ENCODE measurements at places on chromosomes 2 and 18.

DNA sequence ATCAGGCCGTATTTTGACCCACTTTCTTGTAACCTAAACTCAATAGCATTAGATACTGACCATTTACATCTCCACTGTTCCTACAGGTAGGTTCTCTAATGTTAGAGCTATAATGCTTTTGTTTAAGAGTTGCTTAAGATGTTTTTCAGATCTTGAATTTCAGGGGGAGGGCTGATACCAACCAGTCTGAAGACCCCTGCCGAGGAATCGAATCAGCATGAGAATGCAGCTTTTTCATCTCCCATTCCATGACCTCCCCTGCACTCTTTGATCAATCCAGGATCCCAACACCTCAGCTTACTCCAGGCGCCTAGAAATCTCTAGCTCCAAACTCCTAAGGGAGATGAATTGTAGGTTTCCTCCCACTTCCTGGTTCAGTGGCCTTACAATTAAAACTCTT is 120.5 kb upstream of the MC4R start:
- no peak for DNase-seq

- no peak for DNase-seq
Measured at GRCh38 chr2:191679818-191680600, 2.1 kb downstream of the NABP1 start.

DNA sequence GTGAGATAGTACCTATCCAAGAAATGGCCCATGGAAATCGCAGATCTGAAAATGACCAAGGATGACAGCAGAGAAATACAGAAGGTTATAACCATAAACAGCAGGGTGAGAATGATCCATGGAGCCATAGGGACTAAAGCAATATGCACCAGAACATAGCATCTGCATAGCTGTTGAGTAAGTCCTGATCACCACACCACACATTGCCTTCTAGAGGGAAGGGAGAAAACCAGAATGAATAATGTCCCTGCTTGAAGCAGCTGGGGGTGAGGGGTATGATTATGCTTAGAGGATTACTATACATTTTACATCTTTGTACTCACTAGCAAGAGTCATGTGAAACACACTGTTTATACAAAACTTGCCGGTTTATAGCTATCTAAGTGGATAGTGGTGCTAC is 350.4 kb downstream of the MBD2 start:
- DNase-seq: no peak

- DNase-seq: no peak
Measured at GRCh38 chr2:231688719-231689118, 19.6 kb upstream of the PTMA start.

DNA sequence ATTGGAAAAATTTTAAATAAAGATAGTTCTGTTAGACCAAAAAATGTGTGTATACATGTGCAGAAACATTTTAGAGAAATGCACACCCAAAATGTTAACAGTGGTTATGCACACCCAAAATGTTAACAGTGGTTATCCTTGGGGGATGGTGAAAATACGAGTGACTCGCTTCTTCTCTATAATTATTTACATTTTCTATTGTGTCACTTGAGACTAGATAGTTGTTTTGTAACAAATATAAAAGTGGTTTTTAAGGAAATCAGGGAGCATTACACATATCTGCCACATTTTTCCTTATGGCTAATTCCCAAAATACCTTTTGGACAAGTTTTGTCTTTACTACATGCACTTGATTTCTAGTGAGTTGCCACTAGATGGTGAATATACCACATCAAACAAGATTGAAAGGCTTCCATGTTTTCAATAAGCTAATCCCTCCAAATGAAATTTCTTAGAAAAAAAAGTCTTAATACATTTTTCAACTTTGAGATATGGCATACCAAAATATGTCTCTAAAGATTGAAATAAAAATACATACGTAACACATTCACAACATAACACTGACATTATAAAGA is 9.0 kb upstream of the HIBCH start:
- DNase-seq: no peak

DNA sequence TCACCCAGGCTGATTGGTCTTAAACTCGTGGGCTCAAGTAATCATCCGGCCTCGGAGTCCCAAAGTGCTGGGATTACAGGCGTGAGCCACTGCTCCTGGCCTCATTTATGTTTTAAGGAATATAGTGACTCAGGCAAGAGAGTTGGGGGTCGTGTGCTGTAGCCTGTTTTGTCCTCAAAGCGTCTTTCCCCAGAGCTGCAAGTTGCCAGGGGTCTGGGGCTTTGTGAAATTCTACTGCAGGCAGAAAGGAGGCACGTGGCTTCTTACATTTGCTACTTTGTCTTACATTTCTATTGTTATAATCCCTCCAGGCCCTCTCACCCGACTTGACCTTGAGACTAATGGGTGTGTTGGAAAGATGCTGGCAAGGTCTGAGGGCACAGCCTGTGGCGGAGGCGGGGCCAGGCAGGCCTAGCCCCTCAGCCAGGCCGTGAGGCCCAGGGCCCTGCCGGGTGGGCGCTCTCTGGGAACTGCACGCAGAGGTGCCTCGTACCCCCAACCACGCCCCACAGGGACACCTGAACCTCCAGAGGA is 85.8 kb upstream of the NDUFV2 start:
- DNase-seq: no peak

- DNase-seq: no peak
Measured at GRCh38 chr2:229205704-229206103, 65.4 kb downstream of the PID1 start.

GRCh38 chr2:232389327-232389726 is 10.8 kb downstream of the ALPP start:
- no peak for DNase-seq

- no peak for DNase-seq
Measured at GRCh38 chr2:233414273-233414654, 60.0 kb downstream of the DGKD start.

- DNase-seq: no peak
Measured at GRCh38 chr2:216111122-216111521, 2.0 kb downstream of the XRCC5 start.

DNA sequence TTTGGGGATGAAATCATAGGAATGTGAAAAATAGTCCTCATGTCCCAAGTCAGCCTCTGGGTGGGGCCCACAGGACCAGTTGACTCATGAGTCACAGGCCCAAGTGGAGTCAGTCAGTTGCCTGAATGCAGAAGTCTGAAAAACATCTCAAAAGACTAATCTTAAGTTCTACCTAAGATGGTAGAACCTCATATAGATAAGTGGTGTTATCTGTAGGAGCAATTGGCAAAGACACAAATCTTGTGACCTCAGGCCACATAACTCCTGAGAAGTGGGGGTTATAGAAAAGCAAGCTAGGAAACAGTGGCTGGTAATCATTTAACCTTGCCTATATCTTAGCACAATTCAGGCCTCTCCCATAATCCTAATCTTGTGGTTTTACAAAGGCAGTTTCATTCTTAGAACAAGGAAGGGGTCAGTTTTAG is 257.1 kb upstream of the SPOPL start:
- DNase-seq: no peak

DNA sequence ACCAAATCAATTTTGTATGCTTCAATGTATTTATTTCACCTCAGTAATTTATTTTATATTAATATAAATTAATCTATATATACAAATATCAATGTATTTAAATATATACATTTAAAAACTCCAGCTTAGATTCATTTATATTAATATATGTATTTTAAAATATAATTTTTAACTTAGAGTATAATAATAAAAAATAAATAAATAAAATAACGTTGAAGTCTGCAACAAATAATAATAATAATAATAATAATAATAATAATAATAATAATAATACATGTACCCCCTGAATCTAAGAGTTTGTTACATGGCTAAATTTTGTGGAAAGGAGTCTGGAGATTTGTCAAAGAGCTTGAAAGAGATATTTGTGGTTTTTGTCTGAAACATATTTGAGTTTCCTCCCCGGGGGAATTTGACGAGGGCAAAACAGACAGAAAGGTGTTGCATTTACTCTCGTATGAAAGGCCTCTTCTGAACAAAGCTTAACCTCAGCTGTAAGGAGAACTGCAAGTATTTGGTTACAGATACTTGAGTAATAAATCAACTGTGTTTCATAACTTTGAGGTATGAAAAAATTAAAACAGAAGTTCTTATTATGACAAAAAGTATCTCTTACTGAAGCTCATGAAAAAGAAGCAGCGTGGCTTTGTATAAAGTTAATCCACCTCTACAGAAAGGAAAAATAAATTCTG is 93.4 kb downstream of the CDH19 start:
- DNase-seq: no peak

DNA sequence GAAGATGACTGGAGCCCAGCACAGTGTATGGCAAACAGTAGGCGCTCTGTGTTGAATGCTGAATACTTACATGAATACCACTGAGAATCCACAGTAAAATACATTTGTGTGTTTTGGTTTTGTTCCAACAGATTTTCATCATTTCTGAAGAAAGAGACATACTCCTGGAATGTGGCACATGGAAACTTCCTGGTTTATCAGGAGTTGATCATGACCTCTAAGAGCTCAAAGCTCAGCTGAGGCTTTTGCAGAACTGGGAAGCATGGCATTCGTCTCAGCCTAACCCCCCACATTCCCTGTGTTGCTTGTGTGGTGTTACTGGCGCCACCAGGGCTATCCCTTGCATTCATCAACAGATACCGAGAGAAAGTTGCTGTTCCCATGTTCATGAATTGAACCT is 316.9 kb upstream of the REV1 start:
- no peak for DNase-seq

DNA sequence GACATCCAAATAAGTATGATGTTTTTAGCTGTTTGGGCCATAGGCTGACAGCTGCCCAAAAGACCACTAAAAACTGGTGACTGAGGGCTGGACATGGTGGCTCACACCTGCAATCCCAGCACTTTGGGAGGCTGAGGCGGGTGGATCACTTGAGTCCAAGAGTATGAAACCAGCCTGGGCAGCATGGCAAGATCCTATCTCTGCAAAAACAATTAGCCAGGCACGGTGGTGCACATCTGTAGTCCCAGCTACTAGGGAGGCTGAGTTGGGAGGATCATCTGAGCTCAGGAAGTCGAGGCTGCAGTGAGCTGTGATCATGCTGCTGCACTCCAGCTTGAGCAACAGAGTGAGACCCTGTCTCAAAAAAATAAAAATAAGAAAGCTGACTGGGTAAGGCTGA is 511.5 kb upstream of the RAB6C start:
- no peak for DNase-seq

GRCh38 chr2:192419786-192420185 is 225.1 kb upstream of the TMEFF2 start:
- no peak for DNase-seq

DNA sequence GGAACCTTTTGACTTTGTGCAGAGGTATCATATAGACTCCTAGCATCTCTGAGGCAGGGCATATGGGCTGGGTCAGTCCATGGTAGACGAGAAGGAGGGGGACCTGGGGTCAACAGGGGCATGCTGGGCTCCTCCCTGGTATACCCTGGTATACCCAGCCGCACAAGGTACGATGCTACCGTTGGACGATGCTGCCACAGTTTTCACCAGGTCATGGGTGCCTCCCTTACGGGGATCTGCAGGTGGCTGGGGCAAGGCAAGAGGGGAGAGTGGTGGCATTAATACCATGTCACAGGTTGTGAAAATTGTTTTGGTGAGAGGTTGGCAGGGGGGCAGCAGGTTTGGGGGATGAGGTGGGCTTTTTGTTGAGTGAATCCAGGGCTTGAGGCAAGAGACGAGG is 149.8 kb downstream of the TSN start:
- no peak for DNase-seq

DNA sequence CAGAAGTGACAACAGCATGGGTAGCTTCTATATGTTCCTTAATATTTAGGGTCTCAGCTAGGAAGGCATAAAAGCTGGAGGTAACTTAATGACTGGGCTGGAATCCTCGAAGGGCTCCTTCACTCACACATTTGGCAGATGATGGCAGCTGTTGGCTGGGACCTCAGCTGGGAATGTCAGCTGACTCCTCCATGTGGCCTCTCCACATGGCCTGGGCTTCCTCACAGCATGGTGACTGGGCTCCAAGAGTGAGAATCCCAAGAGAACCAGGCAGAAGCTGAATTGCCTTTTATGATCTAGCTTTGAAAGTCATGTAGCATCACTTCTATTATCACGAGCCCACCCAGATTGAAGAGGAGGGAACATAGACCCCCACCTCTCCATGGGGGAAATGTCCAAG is 54.9 kb downstream of the TET3 start:
- no peak for DNase-seq

DNA sequence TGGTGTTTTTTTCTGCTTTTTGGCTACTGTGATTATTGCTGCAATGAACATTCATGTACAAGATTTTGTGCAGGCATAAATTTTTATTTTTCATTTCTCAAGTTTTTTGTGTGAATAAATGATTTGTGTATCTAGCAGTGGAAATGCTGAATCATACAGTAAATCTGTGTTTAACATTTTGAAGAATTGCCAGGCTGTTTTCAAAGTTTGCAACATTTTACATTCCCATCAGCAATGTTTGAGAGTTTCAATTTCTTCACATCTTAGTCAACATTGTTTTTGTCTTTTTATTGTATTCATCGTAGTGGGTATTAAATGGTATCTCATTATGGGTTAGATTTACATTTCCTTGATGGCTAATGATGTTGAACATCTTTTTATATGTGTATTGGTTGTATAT is 98.8 kb upstream of the RBMS1 start:
- no peak for DNase-seq

GRCh38 chr18:8800445-8800844 is 95.1 kb downstream of the MTCL1 start:
- DNase-seq: peak; percentile 75

GRCh38 chr18:69981948-69982347 is 34.3 kb upstream of the CD226 start:
- DNase-seq: no peak

GRCh38 chr2:223950448-223951347 is 5.6 kb upstream of the WDFY1 start:
- no peak for DNase-seq

- no peak for DNase-seq
Measured at GRCh38 chr18:11000071-11000470, 149.3 kb downstream of the PIEZO2 start.

DNA sequence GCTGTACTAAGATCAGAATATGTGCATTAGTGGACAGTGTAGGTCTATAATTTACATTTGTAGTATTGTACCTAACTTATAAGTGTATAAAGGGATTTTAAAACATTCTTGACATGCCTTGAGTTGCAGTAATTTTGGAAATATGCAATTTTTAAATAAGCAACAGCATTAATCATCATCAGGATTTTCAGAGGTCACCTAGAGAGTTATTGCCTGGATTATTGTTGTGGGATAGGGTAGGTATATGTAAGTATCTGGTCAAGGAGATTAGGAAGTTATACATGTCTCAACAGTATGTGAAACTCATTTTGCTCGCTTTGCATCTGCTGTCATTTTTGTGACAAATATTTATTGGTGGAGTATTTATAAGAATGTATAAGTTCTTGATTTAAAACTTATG is 184.2 kb downstream of the WDR7 start:
- DNase-seq: no peak

Measured in NCI-H446 treated with DMSO at 0.1 percent for 48 hours (cell line).